Right atrium auricular region (tissue), 2 donors: ENCODE measurements at places on chromosomes 2 and 18. TPM values are rescaled to one million over a fixed set of nuclear protein-coding genes. Genes with fewer than 3 reads are reported as not detected.

SERPINB11 gene
- total RNA-seq = not detected

MDH1B gene
- 1.1 TPM for total RNA-seq

KATNAL2 gene
- total RNA-seq = 3.7 TPM

SLC8A1 gene
- total RNA-seq = 738 TPM

NOL4 gene
- total RNA-seq = not detected

NGEF gene
- total RNA-seq = 4.8 TPM

GPR17 gene
- 0.24 TPM for total RNA-seq

ZNF521 gene
- 37.5 TPM for total RNA-seq

ESCO1 gene
- total RNA-seq = 13.6 TPM

NAT8 gene
- not detected for total RNA-seq

GRCh38 chr2:45610281-45611019, 617 bp downstream of the SRBD1 start:
- peak overlapping the region; percentile 86 for H3K27ac ChIP-seq
- peak overlapping the region; percentile 68 for H3K4me3 ChIP-seq
- DNase-seq = peak; percentile 67
- H3K4me1 ChIP-seq = no peaks in the 10 kb centered on the region
- H3K36me3 ChIP-seq = no peaks in the 10 kb centered on the region

DNA sequence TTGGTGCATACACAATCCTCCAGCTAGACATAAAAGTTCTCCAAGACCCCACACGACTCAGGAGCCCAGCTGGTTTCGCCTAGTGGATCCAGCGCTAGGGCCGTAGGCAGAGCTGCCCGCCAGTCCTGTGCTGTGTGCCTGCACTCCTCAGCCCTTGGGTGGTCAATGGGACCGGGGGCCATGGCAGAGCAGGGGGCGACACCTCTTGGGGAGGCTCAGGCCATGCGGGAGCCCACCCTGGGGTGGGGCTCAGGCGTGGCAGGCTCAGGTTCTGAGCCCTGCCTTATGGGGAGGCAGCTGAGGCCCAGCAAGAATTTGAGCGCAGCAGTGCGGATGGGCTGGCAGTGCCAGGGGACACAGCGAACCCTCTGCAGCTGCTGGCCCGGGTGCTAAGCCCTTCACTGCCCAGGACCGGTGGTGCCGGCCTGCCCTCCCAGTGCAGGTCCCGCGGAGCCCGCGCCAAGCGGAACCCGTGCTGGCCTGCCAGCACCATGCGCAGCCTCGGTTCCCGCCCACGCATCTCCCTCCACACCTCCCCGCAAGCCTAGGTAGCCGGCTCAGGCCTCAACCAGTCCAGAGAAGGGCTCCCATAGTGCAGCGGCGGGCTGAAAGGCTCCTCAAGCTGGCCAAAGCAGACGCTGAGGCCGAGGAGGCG, 1566.6 kb upstream of the SLC39A10 start:
- no peaks in the 10 kb centered on the region for H3K4me1 ChIP-seq
- no peak for DNase-seq
- H3K4me3 ChIP-seq = no peak overlapping the region
- no peaks in the 10 kb centered on the region for H3K36me3 ChIP-seq

GRCh38 chr18:21865043-21865442, 124.5 kb downstream of the MIB1 start:
- no peaks in the 10 kb centered on the region for H3K4me1 ChIP-seq

- no peaks in the 10 kb centered on the region for H3K27me3 ChIP-seq
- no peak for DNase-seq
- no peak overlapping the region for H3K27ac ChIP-seq
- H3K4me1 ChIP-seq = no peaks in the 10 kb centered on the region
- H3K36me3 ChIP-seq = no peaks in the 10 kb centered on the region
- no peak overlapping the region for H3K4me3 ChIP-seq
Observed at GRCh38 chr18:34131006-34131405, 93.7 kb downstream of the NOL4 start.

GRCh38 chr2:239135531-239135930, 265.3 kb downstream of the HDAC4 start:
- H3K36me3 ChIP-seq = peaks cover 59% of the 10 kb centered on the region
- no peaks in the 10 kb centered on the region for H3K4me1 ChIP-seq
- H3K27ac ChIP-seq = no peak overlapping the region
- no peak overlapping the region for H3K4me3 ChIP-seq
- H3K27me3 ChIP-seq = no peaks in the 10 kb centered on the region
- DNase-seq = no peak

DNA sequence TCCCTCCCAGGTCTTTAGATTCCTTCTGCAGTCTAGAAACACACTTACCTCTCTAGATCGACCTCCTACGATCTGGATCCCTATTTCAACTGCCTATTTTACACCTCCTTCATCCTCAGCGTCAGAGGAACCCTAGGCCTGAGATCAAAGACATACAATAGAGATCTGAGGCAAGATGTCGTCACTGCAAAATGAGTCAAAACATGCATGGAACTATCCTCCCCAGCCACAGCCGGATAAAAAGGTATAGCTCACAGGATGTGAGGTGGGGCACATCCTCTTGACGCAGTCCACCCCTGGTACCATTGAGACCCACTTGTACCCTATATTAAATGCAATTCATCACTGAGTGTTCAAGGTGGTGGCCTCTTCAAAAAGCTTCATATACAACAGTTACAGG, 63.7 kb upstream of the DNAJC10 start:
- no peak for DNase-seq
- no peaks in the 10 kb centered on the region for H3K36me3 ChIP-seq
- H3K27me3 ChIP-seq = no peaks in the 10 kb centered on the region
- no peak overlapping the region for H3K27ac ChIP-seq

DNA sequence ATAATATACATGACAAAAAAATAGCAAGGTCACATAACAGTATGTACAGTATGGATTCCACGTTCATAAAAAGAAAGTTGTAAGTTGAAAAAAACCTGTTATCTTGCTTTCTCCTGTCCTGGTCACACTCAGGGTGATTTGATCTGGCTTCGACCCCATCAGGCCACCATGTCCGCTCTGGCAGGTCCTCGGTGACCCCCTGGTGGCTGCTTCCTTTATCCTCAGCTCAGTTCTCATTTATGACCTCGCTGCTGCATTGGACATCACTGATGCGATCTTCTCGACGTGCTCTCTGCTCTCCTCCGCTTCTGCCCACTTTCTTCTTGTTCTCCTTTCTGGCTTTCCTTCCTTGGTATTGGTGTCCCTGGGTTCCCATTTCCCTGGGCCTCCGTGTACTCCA, 29.7 kb downstream of the DGKD start:
- no peak overlapping the region for H3K4me3 ChIP-seq
- no peaks in the 10 kb centered on the region for H3K4me1 ChIP-seq
- H3K36me3 ChIP-seq = no peaks in the 10 kb centered on the region
- no peak for DNase-seq
- no peak overlapping the region for H3K27ac ChIP-seq

GRCh38 chr2:28649481-28650265, 102.0 kb upstream of the PPP1CB start:
- peak overlapping the region; percentile 73 for H3K27ac ChIP-seq
- no peak overlapping the region for H3K4me3 ChIP-seq
- no peaks in the 10 kb centered on the region for H3K36me3 ChIP-seq
- H3K27me3 ChIP-seq = no peaks in the 10 kb centered on the region

- H3K36me3 ChIP-seq = peaks cover 22% of the 10 kb centered on the region
- no peak for DNase-seq
- no peaks in the 10 kb centered on the region for H3K4me1 ChIP-seq
- H3K4me3 ChIP-seq = no peak overlapping the region
- no peak overlapping the region for H3K27ac ChIP-seq
- no peaks in the 10 kb centered on the region for H3K27me3 ChIP-seq
Observed at GRCh38 chr2:208360259-208361076, 46.1 kb upstream of the PTH2R start.

GRCh38 chr2:127080938-127081755, 25.8 kb downstream of the BIN1 start:
- peaks cover 45% of the 10 kb centered on the region for H3K4me1 ChIP-seq
- no peak for DNase-seq
- H3K27ac ChIP-seq = peak overlapping the region; percentile 13
- H3K27me3 ChIP-seq = no peaks in the 10 kb centered on the region
- no peak overlapping the region for H3K4me3 ChIP-seq

GRCh38 chr18:2982452-2983269, 30.3 kb downstream of the LPIN2 start:
- peaks cover 68% of the 10 kb centered on the region for H3K4me1 ChIP-seq
- H3K36me3 ChIP-seq = no peaks in the 10 kb centered on the region
- no peak for DNase-seq
- no peak overlapping the region for H3K4me3 ChIP-seq
- peak overlapping the region; percentile 23 for H3K27ac ChIP-seq

- H3K27me3 ChIP-seq = no peaks in the 10 kb centered on the region
- no peak overlapping the region for H3K4me3 ChIP-seq
- peaks cover 11% of the 10 kb centered on the region for H3K4me1 ChIP-seq
- H3K36me3 ChIP-seq = no peaks in the 10 kb centered on the region
Observed at GRCh38 chr18:58565021-58565420, 63.9 kb downstream of the ALPK2 start.

- H3K4me3 ChIP-seq = no peak overlapping the region
- no peaks in the 10 kb centered on the region for H3K36me3 ChIP-seq
- DNase-seq = no peak
- no peak overlapping the region for H3K27ac ChIP-seq
Observed at GRCh38 chr2:179751163-179751809, 110.1 kb downstream of the ZNF385B start.

- H3K27me3 ChIP-seq = no peaks in the 10 kb centered on the region
- no peaks in the 10 kb centered on the region for H3K4me1 ChIP-seq
- H3K4me3 ChIP-seq = no peak overlapping the region
- DNase-seq = no peak
- no peaks in the 10 kb centered on the region for H3K36me3 ChIP-seq
- no peak overlapping the region for H3K27ac ChIP-seq
Observed at GRCh38 chr2:188517549-188518215, 226.0 kb downstream of the GULP1 start.

GRCh38 chr2:29174937-29175336, 59.7 kb downstream of the CLIP4 start:
- no peaks in the 10 kb centered on the region for H3K27me3 ChIP-seq
- no peak overlapping the region for H3K27ac ChIP-seq
- H3K36me3 ChIP-seq = peaks cover 28% of the 10 kb centered on the region

GRCh38 chr2:172921532-172922236, 154.0 kb upstream of the MAP3K20 start:
- no peaks in the 10 kb centered on the region for H3K27me3 ChIP-seq
- H3K4me3 ChIP-seq = no peak overlapping the region
- no peaks in the 10 kb centered on the region for H3K36me3 ChIP-seq
- DNase-seq = no peak
- no peak overlapping the region for H3K27ac ChIP-seq

DNA sequence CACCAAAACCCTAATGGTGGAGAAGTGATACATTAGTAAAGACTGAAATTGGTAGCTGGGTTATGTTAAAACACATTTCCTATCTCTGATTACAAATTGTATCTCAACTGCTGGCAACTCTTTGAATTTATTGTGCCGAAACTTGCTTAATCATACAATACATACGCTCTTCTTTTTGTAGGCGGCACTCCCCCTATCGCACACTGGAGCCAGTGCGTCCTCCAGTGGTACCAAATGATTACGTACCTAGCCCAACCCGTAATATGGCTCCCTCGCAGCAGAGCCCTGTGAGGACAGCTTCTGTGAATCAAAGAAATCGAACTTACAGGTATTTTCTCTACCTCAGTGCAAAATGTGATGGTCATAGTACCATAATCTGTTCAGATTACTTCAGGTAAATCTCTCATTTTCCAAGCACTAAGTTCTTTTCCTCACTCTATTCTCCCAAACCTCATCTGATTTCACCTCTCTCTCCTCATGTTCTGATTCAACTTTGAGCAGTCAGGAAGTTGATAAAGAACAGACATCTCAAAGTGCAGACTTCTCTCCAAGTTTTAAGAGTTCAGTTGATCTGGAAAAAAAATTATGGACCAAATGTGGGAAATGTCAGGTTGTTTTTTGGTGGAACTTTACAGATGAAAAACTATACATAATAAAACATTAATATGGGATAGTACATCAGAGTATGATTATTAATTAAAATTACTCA, 66.5 kb downstream of the ABI2 start:
- H3K27me3 ChIP-seq = no peaks in the 10 kb centered on the region
- H3K4me3 ChIP-seq = no peak overlapping the region
- no peak overlapping the region for H3K27ac ChIP-seq
- H3K4me1 ChIP-seq = peaks cover 4% of the 10 kb centered on the region

DNA sequence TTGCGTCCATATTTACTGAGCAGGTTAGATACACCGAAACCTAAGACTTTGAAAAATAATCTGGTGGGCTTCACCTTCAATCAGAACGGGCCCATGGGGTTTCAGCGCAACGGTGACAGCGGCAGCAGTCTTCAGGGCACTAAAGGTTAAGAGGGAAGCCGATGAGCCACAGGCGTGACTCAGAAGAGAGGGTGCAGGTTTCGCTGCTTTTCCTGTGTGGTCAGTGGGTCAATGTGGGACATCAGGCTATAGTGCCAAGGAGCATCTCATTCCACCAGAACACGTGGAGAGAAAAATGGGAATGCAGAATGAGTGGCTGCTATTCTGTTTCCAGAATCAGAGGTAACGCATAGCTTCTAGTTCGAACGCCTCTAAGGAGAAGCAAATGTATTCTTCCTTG, 8.9 kb downstream of the PTGR3 start:
- DNase-seq = no peak
- no peak overlapping the region for H3K4me3 ChIP-seq
- H3K4me1 ChIP-seq = peaks cover 36% of the 10 kb centered on the region
- no peaks in the 10 kb centered on the region for H3K27me3 ChIP-seq

GRCh38 chr18:9736286-9736835, 28.3 kb downstream of the RAB31 start:
- H3K36me3 ChIP-seq = peaks cover 5% of the 10 kb centered on the region
- H3K4me1 ChIP-seq = no peaks in the 10 kb centered on the region
- peak; percentile 48 for DNase-seq
- H3K27me3 ChIP-seq = no peaks in the 10 kb centered on the region
- H3K27ac ChIP-seq = no peak overlapping the region
- H3K4me3 ChIP-seq = no peak overlapping the region

DNA sequence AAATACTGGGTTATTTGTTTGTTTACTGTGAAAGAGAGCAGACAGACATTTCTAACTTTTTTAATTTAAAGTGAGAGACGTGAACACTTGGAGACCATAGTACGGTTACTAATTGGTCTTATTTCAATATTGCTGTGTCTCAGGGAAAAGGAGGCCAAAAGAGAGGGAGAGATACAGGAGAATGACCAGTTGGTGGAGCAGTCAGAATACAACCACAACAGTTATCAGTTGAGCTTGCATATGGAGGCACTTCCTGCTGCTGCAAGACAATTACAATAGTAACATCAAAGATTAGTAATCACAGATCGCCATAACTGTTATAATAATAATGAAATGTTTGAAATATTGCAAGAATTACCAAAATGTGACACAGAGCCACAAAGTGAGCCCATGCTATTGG, 58.2 kb downstream of the TWSG1 start:
- no peaks in the 10 kb centered on the region for H3K4me1 ChIP-seq
- H3K4me3 ChIP-seq = no peak overlapping the region
- H3K27ac ChIP-seq = no peak overlapping the region
- no peaks in the 10 kb centered on the region for H3K36me3 ChIP-seq

DNA sequence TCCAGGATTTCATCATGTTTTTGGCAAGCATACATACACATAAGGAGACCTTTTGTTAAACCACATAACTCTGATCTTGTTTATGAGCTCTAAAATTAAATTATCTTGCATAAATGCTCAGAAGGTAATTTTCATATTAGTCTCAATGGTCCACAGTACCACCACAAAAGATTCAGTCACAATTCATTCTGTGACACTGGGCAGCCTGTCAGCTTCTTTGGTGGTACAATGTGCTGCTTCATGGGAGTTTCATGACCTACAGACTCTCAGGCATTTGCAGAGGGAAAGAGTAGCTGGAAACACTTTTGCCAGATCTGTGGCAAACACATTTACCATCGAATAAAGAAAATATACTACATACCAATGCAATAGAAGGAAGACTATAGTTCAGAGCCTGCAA, 51.3 kb upstream of the ZNF397 start:
- no peaks in the 10 kb centered on the region for H3K27me3 ChIP-seq
- DNase-seq = no peak
